ENCODE measurements at places on chromosomes 2 and 18.
A peak's percentile ranks its signal among the peaks of the same experiment; 100 is the strongest.

- H3K4me1 ChIP-seq, result no peaks in the 10 kb centered on the region
- H3K4me3 ChIP-seq, result no peak overlapping the region
- H3K36me3 ChIP-seq, result no peaks in the 10 kb centered on the region
- no peaks in the 10 kb centered on the region for H3K27me3 ChIP-seq
Measured at GRCh38 chr2:199258291-199258690, 199.4 kb downstream of the SATB2 start.

GRCh38 chr18:6624271-6624660 is 105.2 kb upstream of the ARHGAP28 start:
- H3K4me1 ChIP-seq, result peaks cover 17% of the 10 kb centered on the region
- peak overlapping the region; percentile 47 for H3K27ac ChIP-seq
- no peak overlapping the region for H3K4me3 ChIP-seq
- no peaks in the 10 kb centered on the region for H3K27me3 ChIP-seq
- H3K36me3 ChIP-seq, result no peaks in the 10 kb centered on the region

GRCh38 chr2:121689356-121689755 is 40.1 kb upstream of the CLASP1 start:
- H3K27me3 ChIP-seq, result no peaks in the 10 kb centered on the region
- no peak overlapping the region for H3K4me3 ChIP-seq
- H3K36me3 ChIP-seq, result no peaks in the 10 kb centered on the region
- H3K27ac ChIP-seq, result no peak overlapping the region
- DNase-seq, result no peak

DNA sequence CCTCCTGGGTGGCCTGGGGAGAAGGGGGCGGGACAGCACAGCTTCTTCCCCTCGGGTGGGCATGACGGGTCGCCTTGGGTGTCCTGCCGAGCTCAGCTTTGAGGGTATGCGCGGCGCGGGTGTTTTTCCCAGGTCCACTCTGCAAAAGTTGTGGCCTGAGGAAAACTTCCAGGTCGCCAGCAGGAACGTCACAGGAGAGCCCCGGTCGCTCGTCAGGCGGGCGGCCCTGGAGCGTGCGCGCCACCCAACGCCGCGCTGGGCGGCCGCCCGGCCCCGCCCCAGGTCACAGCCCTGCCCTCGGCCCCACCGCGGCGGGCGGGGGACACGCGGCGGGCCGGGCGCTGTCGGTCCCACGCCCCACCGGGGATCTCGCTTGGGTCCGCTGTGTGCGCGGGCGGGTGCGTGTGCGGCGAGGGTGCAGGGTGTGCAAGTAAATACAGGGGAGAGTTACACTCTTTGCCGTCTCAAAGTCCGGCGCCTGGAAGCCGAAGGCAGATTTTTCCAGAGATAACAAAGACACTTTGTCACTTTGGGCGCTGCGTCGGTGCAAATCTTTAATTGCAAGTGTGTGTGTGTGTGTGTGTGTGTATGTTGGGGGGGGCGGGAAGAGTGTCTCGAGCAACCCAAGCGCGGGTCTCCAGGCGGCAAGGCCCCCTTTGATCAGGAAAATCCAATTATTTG is 616 bp upstream of the SP5 start:
- H3K27me3 ChIP-seq, result peaks cover 12% of the 10 kb centered on the region
- peaks cover 28% of the 10 kb centered on the region for H3K4me1 ChIP-seq
- no peak for DNase-seq
- H3K36me3 ChIP-seq, result no peaks in the 10 kb centered on the region
- H3K4me3 ChIP-seq, result peak overlapping the region; percentile 45
- peak overlapping the region; percentile 62 for H3K27ac ChIP-seq

- DNase-seq, result no peak
- no peaks in the 10 kb centered on the region for H3K36me3 ChIP-seq
- H3K27ac ChIP-seq, result no peak overlapping the region
Measured at GRCh38 chr2:7835693-7836680, 845.9 kb upstream of the ID2 start.

DNA sequence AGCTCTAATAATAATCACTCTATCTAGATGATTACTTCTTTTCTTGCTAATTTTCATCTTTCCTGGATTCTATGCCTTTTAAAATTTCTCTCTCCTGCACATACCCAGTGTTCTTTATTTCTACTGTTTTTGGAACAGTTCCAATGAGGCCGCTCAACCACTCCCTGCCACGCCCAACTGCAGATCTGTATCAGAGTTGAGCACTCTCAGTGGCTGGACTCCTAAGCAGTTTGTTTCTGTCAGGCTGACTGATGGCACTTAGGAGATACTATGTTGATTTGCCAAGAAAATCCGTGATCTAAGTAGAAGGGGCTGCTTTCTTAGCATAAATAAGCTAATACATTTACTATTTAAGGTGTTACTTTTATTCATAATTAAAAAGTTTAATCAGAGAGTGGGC is 192.8 kb downstream of the ARHGAP15 start:
- no peak overlapping the region for H3K4me3 ChIP-seq
- H3K36me3 ChIP-seq, result no peaks in the 10 kb centered on the region
- no peaks in the 10 kb centered on the region for H3K27me3 ChIP-seq
- DNase-seq, result no peak
